ENCODE measurements at places on chromosomes 11 and 22.

DNA sequence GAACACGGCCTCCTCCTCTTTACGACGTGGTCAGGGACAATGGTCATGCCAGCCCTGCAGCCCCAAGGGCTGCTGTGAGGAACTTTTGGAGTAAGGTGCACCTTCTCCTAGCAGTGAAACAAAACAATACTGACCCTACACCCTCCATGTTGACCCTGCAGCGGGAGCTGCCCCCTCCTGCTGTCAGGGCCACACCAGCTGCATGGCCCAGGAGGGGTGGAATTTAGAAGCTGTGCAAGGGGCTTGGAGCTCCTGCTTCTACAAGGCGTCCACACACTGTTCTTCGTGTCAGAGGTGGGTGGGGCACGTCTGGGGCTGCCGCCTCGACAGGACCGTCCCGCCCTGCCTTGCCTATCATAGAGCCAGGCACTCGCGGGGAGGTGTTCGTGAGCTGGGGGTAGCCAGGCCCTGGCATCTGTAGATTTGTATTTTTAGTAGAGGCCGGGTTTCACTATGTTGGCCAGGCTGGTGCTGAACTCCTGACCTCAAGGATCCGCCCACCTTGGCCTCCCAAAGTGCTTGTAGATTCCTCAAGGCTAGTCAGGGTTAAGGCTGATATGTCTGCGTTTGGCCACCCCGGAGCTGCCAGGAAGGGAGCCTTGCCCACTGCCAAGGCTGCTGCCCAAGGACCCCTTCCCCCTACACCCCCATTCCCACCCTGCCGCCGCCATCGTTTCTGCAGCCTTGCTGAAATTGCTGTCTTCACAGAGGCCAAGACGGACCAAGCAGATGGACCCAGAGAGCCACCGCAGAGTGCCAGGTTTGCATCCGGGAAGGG lies 15.9 kb downstream of the INCENP start:
- no peak for DNase-seq

- no peak for DNase-seq
Observed at GRCh38 chr11:115674176-115674936, 170.1 kb upstream of the CADM1 start.

DNA sequence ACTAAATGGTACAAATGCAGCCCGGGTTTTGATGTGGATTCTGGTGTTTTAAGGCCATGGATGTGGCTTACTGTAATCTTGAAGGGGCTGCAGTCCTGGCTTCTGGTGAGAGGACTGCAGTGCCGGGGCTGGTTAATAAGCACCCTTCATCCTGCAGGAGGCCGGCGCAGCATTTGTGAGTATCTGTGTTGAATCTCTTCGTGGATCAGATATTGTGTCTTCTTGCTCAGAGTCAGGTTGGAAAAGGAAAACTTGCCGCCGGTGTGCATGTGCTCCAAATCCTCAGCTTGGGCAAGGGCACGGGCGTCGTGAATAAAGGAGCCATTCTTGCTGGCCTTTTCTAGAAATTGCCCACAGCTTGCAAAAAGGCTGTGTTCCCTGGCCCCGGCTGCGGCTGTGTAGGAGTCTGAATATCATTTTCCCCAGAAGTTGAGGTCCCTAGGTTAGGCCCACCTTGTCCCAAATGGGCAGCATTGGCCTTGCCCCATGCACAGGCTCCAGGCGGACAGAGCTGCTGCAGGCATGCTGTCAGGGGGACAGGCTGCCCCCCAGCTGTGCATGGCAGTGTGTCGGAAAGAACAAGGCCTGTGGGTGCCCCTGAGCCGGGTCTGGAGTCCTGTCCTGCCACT lies 28.9 kb upstream of the PARVB start:
- no peak for DNase-seq

GRCh38 chr11:125055107-125055715 lies 7.9 kb upstream of the SLC37A2 start:
- DNase-seq: no peak

DNA sequence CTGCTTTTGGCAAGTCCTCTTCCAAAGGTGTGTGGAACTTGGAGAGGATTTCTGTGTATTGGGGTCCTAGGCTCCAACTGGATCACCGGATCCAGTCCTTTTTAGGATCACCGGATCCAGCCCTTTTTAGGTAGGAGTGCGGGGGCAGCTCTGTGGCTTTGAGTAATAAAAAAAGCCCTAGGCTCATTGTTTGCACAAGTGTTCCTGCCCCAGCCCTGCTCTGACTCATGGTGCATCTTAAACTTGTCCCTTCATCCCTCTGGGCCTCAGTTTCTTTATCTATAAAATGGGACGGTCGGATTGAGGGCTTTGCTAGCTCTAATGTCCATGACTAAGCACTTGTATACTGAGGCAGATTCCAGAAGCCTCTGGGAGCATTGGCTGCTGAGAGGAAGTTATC lies 22.7 kb upstream of the CD44 start:
- no peak for DNase-seq

GRCh38 chr11:62724171-62724570 lies 3.1 kb downstream of the HNRNPUL2 start:
- no peak for DNase-seq

DNA sequence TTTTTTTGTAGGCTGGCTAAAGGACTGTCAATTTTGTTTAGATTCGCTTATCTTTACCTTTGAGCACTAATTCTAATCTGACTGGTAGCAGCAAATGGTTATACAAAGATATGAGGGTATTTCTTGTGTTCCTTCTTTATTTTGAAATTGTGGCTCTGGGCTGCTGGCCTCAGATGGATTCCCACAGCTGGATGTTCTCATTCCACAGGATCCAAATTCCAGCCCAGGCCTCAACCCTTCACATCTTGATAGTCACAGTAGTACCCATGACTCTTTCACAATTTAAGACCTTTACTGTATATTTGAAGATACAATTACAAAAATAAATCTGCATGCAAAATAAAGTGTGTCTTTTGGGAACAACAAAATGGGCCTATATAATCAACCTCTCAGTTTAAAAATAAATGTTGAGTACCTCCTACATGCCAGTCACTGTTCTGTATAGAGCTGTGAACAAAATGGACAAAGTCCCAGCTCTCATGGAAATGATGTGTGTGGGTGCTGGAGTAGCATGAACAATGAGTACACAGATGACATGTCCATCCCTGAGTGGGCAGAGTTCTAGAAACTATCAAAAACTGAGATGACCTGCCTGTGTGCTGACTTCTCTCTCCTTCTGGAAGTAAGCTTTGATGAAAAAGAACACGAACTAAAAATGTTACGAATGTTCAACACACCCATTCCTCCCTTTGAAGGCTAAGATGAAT lies 51.7 kb upstream of the FBXO3 start:
- DNase-seq: peak; percentile 64
